ENCODE measurements at places on chromosomes 2 and 18.

DNA sequence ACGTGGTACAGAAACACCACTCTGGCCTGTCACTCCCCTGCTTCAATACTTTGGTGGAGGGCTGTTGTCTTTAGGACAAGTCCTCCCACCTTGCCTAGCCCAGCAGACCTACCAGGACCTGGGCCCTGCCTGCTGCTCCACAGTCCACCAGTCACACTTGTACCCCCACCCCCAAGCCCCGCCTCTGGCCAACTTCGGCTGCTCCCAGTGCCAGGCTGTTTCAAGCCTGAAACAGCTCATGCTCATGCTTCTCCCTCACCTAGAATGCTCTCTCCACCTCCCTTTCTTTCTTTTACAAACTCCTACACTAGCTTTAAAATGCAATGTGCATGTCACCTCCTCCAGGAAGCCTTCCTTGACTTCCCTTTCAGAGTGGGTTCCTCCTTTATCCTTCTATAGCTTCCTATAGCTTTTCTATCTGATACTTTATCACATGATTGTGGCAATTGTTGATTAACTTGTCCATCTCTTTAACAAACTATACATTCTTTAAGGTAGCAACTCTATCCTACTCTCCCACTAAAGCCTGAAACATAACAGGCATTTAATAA is 4.8 kb upstream of the OXER1 start:
- DNase-seq, result no peak

- peak; percentile 94 for DNase-seq
These were observed 71.6 kb upstream of the CHRNA1 start for GRCh38 chr2:174835797-174836255.

DNA sequence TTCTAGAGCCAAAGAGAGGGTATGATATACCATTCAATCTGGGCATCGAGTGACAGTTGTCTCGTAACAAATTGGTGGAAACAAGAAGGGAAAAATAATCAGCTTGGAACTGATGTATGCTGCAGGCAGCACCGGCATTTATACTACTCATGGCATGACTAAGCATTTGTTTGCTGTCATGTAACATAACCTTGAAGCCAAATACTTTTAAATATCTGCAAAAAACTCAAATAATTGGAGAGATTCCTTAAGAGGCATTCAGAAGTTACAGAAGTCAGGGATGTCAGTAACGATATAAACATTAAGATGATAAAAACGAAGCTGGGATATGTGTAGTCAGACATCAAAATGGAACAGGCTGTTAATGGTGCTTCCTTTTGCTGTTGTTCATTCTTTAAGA is 157.3 kb upstream of the MMADHC start:
- no peak for DNase-seq

DNA sequence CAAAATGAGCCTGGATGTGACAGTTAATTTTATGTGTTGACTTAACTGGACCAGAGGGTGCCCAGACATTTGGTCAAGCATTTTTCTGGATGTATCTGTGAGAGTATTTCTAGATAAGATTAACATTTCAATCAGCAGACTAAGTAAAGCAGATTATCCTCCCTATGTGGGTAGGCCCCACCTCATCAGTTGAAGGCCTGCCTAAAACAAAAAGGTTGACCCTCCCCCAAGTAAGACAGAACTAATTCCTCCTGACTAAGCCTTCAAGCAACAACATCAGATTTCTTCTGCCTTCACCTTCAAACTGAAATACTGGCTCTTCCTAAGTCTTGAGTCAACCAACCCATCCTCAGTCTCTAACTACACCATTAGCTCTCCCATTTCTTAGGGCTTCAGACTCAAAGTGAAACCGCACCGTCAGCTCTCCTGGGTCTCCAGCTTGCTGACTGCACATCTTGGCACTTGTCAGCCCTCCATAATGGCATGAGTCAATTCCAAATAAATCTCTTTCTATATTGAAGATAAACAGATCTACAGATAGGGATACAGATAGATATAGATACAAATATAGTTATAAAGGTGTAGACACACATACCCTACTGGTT is 47.9 kb downstream of the MEMO1 start:
- no peak for DNase-seq

GRCh38 chr18:37107748-37108522 is 279.0 kb downstream of the KIAA1328 start:
- DNase-seq, result no peak

DNA sequence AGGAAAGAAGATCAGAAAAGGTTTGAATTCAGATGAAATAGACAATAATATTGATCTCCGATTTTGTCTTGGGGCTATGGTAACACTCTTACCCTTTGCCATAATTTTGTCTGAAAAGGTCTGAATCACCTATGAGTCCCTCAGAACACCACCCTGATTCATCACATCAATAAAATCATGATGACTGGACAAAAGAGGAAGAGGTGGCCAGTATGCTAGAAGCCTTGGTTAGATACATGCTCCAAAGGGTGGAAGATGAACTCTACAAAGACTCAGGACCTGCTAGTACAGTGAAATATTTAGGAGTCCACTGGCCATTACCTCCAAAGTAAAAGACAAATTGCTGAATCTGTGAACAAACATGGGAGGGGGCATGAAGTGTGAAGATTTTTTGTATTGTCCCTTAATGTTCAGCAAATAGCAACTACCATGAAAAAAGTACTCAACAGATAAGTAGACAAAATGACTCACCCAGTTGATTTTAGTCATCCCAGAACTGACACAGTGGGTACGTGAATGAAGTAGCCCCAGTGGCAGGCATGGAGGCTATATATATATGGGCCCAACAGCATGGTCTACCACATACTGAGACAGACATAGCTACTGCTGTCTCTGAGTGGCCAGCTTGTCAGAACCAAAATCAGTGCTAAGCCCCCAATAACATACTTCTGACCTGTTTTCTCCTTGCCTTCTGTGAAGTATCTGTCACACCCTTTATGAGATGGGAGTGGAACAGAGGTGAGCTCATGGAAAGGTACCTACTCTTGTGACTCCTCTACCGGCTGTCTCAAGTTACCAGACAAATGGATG is 36.5 kb upstream of the GLS start:
- no peak for DNase-seq

DNA sequence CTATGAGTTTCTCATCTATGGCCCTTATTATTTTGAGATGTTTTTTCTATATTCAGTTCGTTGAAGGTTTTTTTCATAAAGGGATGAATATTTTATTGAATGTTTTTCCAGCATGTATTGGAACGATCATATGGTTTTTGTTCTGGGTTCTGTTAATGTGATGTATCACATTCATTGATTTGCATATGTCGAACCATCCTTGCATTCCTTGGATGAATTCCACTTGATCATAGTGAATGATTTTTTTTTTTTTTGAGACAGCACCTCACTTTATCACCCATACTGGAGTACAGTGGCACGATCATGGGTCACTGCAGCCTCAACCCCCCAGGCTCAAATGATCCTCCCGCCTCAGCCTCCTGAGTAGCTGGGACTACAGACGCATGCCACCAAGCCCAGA is 5.5 kb upstream of the NEMP2 start:
- DNase-seq, result no peak

DNA sequence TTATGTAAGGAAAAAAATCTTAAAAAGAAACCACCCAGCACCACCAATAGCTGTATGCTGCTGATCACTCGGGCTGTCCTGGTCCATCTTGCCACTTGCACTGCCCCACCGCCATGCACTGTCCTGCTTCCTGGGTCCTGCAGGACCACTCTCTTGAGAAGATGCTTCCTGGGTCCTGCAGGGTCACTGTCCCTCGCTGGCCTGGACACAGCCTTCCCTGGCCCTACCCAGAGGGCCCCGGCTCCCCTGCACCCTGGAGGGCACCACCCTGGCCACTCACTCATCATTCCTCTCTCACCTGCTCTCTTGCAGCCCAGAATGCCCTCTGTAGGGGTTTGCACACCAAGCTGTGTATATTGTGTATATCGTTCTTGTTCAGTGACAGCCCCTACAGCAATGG is 2.4 kb upstream of the OTOS start:
- DNase-seq, result no peak

GRCh38 chr2:59413751-59414570 is 1139.5 kb downstream of the BCL11A start:
- no peak for DNase-seq

DNA sequence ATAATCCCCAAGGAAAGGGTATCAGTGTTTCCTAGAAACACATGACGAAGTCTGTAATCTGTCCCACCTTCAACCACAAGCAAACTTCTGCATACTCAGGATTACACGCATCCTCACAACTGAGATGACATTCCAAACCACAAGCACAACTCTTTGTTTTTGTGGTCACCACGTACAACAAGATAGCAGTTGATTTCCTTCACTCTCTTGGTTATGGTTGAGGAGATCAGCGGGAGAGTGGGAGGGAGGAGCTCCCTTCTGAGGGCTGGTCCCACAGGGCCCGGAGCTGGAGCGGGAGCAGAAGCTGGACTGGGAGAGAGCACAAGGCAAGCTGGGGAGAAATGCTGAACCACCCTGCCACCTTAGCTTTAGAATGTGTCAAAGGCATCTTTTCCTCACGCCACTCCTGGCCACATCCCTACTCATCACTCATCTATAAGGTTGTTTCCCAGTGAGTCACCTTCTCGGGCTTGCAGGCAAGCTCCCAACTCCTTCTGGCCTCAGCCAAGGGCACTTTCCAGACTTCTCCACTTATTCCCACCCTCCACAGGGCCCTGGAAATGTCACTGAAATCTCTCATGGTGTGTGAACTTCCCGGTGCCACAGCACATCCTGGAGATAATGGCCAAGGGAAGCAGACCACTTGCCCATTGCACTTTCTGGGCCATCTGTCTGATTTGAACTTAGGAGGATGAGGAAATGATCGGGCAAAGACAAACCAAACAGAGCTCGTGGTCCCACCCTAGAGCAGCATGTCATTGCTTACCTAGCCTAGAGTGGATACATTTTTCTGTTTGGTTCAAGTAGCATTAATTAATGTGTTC is 98.9 kb upstream of the LGALSL start:
- DNase-seq, result peak; percentile 54

DNA sequence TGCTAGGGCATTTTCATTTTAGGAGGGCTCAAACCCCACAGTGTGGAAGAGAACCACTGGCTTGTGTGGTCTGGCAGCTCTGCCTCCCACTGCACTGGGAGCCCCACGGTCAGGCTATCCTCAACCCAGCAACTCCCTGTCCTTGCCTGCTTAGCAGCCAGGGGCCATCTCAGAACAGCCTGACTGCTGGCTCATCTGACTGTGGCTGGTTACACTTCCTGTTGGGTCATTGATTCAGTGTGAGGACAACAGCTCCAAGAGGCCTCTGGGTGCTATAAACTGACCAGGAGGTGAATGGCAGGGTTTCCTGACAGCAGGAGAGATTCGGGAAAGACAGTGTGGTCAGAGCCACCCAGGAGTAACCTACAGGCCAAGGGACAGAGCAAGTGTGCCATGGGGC is 40.1 kb downstream of the AMER3 start:
- no peak for DNase-seq

DNA sequence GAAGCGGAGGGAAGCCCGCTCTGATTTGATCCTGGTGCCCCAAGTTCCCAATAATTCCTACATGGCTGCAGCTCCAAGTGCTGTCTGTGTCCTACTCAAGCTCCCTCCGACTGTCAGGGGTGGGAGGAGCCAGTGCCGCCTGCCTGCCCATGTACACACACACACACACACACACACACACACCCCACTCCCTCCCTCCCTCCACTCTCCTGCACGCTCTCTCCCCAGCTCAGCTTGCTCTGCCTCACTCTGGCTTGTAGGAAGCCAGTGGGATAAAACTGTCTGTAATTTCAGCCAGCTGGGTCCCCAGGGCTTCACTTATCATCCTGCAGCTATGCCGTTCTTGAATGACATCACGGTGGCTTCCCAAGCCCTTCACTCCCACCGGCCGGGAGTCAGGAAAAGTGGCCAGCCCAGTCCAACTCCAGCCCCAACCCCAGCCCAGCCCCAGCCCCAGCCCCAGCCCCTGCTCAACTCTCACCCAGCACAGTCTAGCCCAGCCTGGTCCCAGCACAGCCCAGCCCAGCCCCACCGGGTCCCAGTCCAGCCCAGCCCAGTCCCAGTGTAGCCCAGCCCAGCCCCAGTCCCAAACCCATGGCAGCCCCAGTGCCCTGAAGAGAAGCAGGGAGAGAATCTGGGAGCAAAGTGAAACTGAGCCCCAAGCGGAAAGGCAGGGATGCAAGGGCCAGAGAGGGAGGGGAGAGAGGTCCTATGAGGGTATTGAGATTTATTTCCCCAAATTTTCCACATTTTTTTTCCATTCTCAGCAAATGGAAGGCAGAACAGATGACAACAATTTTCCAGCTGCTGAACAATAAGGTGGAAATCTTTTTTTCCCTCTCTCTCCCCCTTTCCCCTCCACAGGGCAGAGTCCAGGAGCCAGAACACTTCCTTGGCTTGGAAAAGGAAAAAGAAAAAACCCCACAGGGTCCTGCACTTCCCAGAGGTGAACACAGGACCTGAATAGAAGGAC is 144.0 kb downstream of the TNS1 start:
- DNase-seq, result peak; percentile 97

GRCh38 chr18:61991201-61991600 is 98.4 kb upstream of the RNF152 start:
- no peak for DNase-seq

GRCh38 chr18:48409591-48410094 is 460 bp upstream of the ZBTB7C start:
- DNase-seq, result no peak

DNA sequence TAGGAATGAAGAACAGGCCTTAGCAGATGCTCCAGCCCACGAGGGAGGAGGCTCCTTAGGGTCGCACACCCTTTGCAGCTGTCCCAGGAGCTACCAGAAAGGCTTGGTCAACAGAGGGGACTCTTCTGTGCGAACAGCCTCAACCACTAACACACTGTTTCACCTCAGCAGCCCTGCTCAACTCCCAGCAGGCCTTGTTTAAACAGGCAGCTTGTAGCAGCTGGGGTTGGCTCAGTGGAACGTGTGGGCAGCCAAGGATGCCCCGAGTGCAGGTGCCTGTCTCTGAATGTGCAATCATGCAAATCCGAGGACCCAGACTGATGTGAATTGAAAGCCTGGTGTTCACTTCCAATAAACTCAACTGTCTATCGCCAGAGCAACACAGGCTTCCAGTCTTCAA is 88.7 kb upstream of the CXCR4 start:
- no peak for DNase-seq

DNA sequence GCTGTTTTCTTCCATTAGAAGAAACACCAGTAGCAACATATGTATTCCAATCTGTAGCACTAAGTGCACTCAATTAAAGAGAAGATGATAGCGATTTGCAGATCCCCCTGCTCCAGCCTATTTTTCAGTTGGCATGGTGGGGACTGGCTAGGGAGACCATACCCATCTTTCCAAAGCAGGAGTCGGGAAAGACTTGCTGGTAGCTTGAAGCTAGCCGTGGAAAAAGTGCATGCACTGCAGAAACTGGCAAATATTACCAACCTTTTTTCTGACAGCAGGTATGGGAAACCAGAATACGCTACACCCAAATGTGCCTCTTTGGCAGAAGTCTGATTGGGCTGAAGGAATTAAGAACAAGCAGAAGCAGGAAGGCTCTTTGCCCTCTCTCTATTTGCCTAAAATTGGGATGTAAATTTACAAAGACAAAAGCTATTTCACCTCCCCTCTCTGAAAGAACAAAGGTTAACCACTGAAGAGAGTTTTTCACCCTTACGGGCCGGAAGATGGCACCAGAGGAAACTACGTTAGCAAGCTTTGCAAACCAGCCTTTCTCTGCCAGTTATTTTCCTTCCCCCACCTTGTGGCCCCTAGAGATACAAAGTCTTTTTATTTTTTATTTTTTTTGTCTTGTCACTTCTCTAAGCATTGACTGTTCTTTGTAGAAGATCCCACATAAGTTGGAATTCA is 273.1 kb downstream of the DLGAP1 start:
- DNase-seq, result no peak

Measured in skeletal muscle cell (primary cell).